ENCODE measurements at places on chromosomes 1 and 21. TPM values are rescaled to one million over a fixed set of nuclear protein-coding genes. Genes with fewer than 3 reads are reported as not detected.

DNA sequence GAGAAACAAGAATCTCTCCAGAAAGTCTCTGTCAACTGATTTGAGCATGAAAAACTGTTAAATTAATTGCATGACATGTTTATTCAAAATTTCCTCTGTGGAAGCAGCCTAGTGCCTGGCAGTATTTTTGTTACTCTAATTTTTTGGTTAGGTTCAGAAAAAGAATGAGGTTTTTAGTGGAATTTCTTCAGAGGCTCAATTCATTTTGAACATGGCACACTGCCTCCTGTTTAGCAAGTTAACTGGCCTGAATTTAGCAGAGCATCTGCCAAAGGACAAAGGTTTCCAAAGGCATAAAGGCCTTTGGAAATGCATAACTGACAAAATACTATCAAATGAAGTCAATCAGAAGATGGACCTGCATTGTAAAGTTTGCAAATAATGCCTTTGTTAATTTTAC is 1326.5 kb downstream of the PLA2G4A start:
- no peaks in the 10 kb centered on the region for H3K36me3 ChIP-seq
- H3K27me3 ChIP-seq: no peaks in the 10 kb centered on the region
- DNase-seq: no peak
- no peak overlapping the region for H3K4me3 ChIP-seq

GRCh38 chr1:205518661-205519540 is 14.4 kb downstream of the CDK18 start:
- H3K27me3 ChIP-seq: no peaks in the 10 kb centered on the region
- H3K36me3 ChIP-seq: no peaks in the 10 kb centered on the region
- H3K4me1 ChIP-seq: no peaks in the 10 kb centered on the region
- H3K4me3 ChIP-seq: no peak overlapping the region

DNA sequence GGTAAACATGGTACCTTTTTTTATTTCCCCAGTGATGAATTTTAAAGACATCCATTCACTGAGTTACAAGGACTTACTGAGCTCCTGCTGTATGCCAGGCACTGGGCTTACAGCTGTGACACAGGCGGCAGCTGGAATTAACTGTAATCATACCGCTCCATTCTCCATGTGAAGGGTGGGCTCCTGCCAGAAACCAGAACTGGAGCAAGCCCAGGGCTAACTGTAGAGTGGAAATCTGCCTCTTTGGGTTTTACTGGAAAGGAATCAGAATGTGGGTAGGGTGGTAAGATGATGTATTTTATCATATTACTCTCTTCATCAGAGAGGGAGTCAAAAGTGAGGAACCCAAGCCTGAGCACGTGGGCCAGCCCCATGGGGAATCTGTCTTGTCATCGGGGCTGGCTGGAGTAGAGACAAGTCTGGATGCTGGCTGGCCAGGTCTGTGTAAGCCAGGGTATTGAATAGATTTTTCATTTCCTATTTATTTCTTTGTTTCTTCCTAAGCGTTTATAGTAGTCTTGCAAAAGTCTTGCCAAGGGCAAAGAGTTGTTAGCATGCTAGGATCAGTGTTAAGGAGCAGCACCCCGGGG is 21.5 kb downstream of the FGGY start:
- no peak for DNase-seq
- H3K27me3 ChIP-seq: no peaks in the 10 kb centered on the region
- no peak overlapping the region for H3K27ac ChIP-seq
- H3K4me3 ChIP-seq: no peak overlapping the region

DNA sequence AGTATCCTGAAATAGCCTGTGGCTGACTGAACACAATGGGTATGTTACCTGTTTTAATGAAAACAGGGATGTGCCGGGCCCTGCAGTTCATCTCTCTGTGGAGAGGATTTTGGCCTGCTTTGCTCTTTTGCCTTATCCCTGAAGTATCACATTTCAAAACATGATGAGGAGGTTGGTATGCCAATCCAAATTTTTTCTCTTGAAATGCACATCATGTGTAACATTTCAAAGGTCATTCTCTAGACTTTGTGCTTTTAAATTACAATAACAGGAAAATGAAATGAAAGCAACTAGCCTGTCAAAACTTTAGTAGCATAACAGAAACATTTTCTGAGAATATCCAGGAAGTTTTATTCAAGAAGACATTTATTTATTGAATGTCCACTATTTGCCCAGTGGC is 118.9 kb downstream of the SLC44A5 start:
- H3K4me1 ChIP-seq: no peaks in the 10 kb centered on the region
- DNase-seq: no peak
- no peak overlapping the region for H3K27ac ChIP-seq
- H3K27me3 ChIP-seq: no peaks in the 10 kb centered on the region

DNA sequence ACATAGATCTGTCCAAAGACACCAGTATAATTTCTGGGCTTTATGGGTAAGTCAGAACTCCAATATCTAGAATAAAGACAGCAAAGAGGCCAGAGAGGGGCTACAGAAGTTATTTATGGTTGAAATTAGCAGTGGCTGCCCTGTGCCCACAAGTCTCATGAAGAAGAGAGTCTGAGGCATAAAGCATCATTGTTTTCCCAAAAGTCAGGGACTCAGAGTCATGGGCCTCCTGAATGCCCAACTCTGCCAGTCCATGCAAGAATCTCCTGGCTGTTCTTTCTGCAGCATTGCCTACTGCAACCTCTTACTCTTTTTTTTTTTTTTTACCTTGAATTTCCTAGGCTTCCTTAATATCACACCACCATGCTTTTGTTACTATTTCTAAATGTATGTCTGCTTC is 49.6 kb downstream of the PLPP3 start:
- H3K27ac ChIP-seq: no peak overlapping the region
- H3K27me3 ChIP-seq: no peaks in the 10 kb centered on the region
- no peaks in the 10 kb centered on the region for H3K36me3 ChIP-seq
- H3K4me1 ChIP-seq: peaks cover 4% of the 10 kb centered on the region
- DNase-seq: no peak
- no peak overlapping the region for H3K4me3 ChIP-seq

DNA sequence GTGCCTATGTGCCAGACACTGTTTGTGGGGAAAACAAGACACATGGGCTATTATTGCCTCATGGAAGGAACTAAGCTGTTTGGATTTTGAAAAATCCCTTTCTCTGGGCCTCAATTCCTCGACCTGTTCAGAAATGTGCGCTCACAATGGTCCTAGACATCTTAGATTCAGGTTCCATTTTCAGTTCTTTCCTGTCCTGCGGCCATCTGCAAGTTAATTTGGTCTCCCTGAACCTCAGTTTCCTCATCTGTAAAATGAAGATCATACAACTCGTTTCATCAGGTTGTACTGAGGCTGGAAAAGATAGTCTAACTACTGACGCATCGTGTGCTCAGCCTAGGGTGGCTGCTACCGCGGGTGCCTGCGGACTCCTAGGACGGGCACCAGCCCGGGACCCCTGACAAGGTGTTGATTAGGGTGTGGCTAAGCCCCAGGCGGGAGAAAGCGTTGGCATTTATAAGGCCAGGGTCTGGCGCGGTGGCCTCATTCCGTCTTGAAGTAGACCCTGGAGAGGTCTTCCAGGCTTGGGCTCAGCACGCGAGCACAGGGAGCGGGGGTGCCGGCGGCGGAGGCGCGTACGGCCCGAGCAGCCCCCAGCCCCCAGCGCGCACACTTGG is 493 bp upstream of the ELOA start:
- H3K36me3 ChIP-seq: peaks cover 26% of the 10 kb centered on the region
- no peak for DNase-seq
- peaks cover 39% of the 10 kb centered on the region for H3K4me1 ChIP-seq
- peak overlapping the region; percentile 90 for H3K27ac ChIP-seq
- no peaks in the 10 kb centered on the region for H3K27me3 ChIP-seq

DNA sequence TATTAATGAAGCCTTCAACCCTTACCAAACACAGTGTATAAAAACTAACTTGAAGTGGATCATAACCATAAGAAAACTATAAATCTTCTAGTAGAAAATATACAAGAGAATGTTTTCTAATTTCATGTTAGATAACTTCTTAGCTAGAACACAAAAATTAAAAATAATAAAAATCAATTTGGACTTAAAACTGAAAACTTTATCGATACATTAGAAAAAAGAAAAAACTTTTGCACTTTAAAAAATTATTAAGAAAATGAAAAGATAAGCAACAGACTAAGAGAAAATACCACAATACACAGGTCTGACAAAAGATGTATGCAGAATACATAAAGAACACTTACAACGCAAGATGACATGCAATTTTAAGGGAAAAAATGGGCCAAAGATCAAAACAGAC is 8.7 kb downstream of the COP1 start:
- no peaks in the 10 kb centered on the region for H3K27me3 ChIP-seq
- H3K36me3 ChIP-seq: peaks cover 24% of the 10 kb centered on the region
- no peak overlapping the region for H3K4me3 ChIP-seq
- DNase-seq: no peak
- no peak overlapping the region for H3K27ac ChIP-seq

- H3K27ac ChIP-seq: no peak overlapping the region
- no peaks in the 10 kb centered on the region for H3K36me3 ChIP-seq
- no peaks in the 10 kb centered on the region for H3K4me1 ChIP-seq
- H3K4me3 ChIP-seq: no peak overlapping the region
- no peaks in the 10 kb centered on the region for H3K27me3 ChIP-seq
- no peak for DNase-seq
Measured at GRCh38 chr1:215986401-215986800, 419.3 kb downstream of the KCTD3 start.

DNA sequence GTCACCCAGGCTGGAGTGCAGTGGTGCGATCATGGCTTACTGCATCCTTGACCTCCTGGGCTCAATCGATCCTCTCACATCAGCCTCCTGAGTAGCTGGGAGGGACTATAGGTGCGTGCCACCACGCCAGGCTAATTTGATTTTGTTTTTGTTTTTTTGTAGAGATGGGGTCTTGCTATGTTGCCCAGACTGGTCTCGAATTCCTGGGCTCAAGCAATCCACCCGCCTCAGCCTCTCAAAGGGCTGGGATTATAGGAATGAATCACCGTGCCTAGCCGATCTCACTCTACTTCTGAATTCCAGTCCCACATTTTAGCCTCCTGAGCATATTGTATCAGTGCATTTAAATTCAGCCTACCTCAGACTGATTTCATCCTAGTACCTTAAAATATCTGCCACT is 1.8 kb downstream of the CTXND2 start:
- no peak overlapping the region for H3K27ac ChIP-seq
- no peaks in the 10 kb centered on the region for H3K27me3 ChIP-seq
- H3K36me3 ChIP-seq: no peaks in the 10 kb centered on the region
- no peak for DNase-seq
- peaks cover 37% of the 10 kb centered on the region for H3K4me1 ChIP-seq

GRCh38 chr1:44354268-44354839 is 703 bp downstream of the ERI3 start:
- no peaks in the 10 kb centered on the region for H3K27me3 ChIP-seq
- peak overlapping the region; percentile 84 for H3K4me3 ChIP-seq
- peak overlapping the region; percentile 73 for H3K27ac ChIP-seq
- no peaks in the 10 kb centered on the region for H3K36me3 ChIP-seq

The MYOM3 gene
- total RNA-seq: not detected

The RBM8A gene
- total RNA-seq: 270 TPM

The OR2T29 gene
- total RNA-seq: not detected

The RCSD1 gene
- total RNA-seq: 84.9 TPM

The LRRC8B gene
- total RNA-seq: 48.7 TPM
